ENCODE measurements at places on chromosomes 2 and 18.
A peak's percentile ranks its signal among the peaks of the same experiment; 100 is the strongest.

DNA sequence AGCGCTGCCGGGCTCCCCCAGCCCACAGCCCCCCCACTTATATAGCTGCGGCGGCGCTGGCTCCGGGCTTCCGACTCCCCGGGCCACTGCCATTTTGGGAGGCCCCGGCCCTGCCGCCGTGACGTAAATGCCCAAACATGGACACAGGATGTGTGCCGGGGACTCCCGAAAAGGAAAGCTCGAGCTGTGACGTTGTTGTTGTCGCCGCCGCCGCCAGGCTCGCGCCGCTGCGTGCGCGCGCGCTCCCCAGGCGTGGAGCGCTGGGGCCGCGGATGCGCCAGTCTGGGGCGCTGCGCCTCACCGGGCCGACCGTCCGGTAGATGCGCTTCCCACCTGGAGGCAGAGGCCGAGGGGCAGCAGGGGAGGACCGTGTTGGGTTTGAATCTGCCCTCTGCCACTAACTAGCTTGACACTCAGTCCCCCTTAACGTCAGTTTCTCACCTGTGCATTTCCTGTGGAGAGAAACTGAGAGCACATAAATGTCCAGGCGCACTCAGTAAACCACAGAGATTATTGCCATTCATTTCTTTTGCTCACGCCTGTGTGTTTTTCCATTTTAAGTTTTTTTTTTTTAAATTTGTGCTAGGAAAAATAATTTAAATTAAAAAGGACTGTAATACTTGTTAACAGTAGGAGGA lies at the start of gene EGR4:
Gene EGR4, minus strand, starts transcription at position 15 of the 638 bp plus-strand sequence. CDS start 231 bp downstream, outside the sequence.
- peak; percentile 89 for DNase-seq

DNA sequence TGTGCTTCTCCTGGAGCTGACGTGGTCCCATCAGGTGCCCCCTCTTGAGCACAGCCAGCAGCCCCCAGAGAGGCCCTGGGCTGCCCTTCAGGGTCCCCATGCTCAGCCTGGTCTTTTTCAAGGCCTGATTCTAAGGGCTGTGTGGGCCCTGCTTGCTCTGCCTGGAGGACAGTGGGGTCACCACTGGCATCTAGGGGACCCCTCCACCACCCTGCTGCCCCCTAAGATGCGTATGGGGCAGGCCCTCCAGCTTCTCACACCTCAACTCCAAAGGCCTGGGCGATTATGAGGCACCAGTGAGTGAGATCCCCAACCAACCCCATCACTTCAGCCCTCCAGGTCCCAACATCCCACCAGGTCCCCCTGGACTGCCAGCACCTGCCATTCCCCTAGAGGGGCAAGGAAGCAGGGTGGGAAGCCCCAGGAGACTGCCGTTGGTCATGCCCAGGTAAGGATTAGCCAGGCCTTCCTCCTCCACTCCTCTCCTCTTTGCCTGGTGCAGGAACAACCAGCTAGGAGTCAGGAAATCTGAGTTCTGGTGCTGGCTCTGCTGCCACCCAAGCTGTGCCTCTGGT lies 114.4 kb downstream of the SMAD7 start:
- DNase-seq: no peak

DNA sequence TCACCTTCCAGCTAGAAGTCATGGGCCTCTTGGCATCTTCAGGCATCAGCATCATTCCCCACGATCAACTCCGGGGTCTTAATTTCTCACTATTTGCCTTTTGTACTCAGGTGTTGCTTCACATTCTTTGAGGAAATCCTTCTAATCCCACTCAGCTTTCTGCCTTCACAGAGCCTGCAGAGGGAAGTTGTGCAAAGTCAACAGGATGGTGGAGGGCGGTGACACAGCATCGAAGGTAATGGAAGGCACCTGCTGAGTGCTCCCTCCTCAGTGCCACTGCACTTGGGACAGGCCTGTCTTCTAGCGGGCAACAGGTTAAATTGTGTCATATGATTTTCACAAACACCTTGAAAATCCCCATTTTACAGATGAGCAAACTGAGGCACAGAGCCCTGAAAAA lies 164.0 kb downstream of the EN1 start:
- DNase-seq: no peak

DNA sequence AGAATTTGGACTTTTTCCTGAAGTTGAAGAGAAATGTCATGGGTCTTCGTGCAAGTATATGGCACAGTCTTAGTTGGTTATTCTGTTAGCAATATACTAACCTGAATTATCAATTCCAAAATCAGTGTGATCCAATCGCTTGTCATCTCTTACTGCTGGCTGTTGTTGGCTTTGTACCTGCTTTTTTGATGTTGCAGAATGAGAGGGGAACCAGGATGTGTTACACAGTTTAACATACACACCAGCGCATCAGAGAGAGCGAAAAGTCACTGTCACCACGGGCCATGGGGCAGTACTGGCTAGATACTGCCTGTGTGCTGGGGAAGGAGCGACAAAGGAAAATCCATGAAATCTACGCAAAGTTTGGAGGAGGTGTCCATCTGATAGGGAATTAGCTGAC lies 59.3 kb upstream of the SPP2 start:
- no peak for DNase-seq

GRCh38 chr2:37992601-37993000 lies 67.5 kb downstream of the RMDN2 start:
- no peak for DNase-seq

GRCh38 chr2:157825885-157826284 lies 50.2 kb downstream of the ACVR1 start:
- peak; percentile 47 for DNase-seq

- DNase-seq: no peak
Measured at GRCh38 chr2:101463911-101464641, 10.8 kb downstream of the RFX8 start.

DNA sequence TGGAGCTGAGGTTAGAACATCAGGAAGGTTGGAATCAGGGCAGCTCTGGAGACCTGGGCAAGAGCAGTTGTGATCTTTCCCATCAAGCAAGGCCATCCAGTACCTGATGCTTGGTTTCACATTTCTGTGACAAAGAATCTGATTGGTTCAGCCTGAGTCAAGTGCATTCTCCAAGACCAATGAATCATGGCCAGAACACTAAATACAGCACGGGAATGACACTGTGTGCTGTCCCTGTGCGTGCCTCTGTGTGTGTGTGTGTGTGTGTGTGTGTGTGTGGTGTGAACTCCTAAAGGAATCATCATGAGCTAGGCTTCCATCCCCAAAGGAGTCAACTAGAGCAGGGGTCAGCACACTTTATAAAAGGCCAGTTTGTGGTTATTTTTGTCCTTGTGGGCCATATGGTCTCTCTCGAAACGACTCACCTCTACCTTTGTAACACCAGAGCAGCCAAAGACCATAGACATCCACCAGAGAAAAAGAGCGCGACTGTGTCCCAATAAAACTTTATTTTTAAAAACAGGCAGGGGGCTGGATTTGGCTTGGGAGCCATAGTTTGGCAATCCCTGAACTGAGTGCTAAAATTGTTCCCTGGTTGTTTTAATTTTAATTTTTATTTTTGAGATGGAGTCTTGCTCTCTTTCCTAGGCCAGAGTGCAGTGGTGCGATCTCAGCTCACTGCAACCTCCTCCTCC lies 99.7 kb downstream of the INHBB start:
- DNase-seq: peak; percentile 64

DNA sequence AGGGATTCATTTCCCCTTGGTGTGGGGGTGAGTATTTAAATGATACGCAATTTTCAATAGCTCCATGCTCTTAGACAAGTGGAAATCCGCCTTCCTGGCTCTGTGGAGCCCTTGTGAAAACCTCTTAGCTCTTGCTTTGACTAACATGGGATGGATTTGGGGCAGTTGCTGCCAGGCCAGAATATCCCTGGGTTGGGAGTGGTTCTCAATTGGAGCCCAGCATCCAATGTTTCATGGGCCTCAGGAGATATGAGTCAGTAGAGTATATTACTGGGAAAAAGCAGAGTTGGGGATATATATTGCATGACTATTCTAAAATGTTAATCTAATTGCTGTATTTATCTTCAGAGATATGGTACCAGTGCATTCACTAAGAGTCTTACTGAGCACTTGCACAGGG lies 104.4 kb upstream of the IL1R2 start:
- no peak for DNase-seq

DNA sequence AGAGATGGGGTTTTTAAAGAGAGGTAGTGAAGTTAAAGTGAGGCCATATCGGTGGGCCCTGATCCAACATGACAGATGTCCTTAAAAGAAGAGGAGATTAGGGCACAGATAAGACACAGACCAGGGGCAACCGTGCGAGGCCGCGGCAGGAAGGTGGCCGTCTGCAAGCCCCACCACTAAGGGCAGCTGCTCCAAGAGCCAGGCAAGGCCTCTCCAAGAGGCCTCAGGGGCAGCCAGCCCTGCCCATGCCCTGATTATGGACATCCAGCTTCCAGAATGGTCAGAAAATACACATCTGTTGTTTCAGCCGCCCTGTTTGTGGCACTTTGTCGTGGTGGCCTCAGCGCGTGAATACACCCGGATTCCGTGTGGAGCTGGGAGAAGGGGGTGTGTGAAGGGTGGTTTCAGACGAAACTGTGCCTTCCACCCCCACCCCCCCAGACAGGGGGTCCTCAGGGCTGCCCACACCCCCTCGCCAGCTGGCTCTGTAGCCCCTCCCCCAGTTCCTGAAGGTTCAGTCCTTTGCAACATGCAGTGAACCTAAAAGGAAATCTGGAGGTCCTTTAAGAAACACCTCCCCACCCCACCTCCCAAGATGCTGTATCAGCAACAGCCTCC lies 74.1 kb upstream of the SMAD7 start:
- DNase-seq: no peak

GRCh38 chr2:200447139-200447855 lies 62.6 kb downstream of the KCTD18 start:
- DNase-seq: no peak

- DNase-seq: no peak
Measured at GRCh38 chr2:14330884-14331283, 301.6 kb upstream of the LRATD1 start.

DNA sequence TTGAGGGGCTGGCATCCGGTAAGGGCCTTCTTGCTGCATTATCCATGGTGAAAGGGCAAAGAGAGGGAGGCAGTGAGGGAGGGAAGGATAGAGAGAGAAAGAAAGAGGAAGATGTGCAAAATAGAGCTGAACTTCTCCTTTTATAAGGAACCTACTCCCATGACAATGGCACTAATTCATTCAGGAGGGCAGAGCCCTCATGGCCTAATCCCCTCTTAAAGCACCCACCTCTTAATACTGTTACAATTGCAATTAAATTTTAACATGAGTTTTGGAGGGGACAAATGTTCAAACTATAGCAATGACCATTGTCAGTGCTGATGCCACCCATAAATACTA lies 60.2 kb downstream of the CXCR4 start:
- DNase-seq: no peak

DNA sequence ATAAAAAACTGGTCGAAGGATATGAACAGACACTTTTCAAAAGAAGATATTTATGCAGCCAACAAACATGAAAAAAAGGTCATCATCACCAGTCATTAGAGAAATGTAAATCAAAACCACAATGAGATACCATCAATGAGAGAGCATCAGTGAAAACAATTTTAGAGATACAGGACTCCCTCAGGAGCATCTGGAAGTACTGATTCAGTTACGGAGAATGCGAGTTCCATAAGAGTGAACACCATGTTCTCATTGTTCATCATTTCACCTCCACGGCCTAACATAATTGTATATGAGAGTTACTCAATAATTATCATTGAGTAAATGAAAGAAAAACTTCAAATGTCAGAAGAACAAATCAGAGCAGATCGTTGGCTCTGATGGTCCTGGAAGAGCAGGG lies 140.9 kb upstream of the TANK start:
- no peak for DNase-seq

- DNase-seq: no peak
Measured at GRCh38 chr2:57080035-57080434, 896.2 kb downstream of the CCDC85A start.

DNA sequence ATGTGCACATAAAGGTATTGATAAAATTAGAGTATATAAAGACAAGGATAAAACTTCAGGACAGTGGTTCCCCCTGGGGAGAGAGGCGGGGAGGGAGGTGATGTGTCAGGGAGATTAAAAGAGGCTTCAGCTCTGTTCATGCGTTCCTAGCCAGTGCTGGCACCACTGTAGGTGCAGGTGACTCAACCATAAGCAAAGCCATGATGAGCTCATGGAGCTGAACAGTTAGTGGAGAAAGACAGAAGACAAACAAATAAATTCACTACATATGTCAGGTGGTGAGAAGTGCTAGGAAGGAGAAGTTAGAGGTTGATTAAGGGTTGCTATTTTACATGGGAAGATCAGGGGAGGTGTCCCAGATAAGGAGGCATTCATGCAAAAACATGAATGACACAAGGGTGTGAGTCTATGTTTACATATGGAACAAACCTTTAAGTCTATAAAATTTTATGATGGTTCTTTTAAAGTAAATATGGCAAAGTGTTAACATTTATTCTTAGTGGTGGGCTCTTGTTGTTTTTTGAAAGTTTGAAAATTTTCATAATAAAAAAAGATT lies 136.0 kb downstream of the ANKRD44 start:
- DNase-seq: no peak

All from NCI-H510A (cell line).